ENCODE measurements at places on chromosomes 6 and 20.

DNA sequence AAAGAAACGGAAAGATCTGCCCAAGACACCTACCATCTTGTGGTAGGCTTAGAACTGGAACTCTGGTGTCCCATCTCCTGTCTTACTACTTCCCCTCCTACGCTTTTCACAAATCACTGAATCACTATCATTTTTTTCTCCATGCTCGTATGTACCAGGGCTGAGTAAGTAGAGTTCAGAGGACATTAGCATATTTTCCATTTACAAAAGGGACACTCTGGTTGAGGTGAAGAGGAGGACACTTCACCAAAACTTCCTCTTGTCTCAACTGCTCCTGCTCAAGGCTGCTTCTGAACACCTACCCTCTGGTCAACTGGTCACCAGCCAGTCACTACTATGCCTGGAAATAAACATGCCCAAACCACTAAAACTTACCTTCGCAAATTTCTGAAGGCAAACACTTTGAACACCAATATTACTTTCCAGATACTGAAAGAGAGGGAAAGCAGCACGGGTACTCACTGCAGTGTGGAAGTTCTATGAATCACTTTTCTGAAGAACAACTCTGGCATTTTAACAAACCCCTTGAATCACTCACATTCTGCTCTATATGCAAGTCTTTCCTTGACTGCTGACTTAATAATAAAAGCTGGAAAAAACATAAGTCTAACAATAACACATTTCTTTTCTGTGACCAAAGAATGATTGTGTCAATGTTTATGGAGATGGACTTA, 123.3 kb downstream of the INSM1 start:
- no peak for DNase-seq

DNA sequence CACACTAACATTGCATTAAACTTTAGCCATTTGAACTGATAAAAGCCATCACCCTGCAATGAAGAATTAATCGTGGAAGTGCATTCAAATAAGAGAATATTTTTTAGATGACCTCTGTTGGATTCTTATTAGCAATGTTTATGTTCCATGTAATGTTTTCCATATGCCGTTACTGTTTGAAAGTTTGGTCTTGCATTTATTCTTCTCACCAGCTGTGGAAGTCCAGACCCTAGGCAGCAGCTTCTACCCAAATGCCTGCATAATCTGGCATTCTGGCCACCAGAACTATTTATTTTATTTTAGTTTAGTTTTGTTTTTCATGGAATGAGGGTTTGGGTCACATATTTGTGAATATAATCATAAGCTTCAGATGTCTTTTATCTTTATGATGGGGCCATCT, 140.4 kb downstream of the SAMD5 start:
- DNase-seq: no peak

GRCh38 chr20:20465252-20465651, 97.3 kb downstream of the INSM1 start:
- no peak for DNase-seq

- DNase-seq: no peak
Measured at GRCh38 chr6:37878150-37878710, 58.7 kb downstream of the ZFAND3 start.

GRCh38 chr6:41367700-41368099, 32.3 kb downstream of the NCR2 start:
- DNase-seq: no peak

DNA sequence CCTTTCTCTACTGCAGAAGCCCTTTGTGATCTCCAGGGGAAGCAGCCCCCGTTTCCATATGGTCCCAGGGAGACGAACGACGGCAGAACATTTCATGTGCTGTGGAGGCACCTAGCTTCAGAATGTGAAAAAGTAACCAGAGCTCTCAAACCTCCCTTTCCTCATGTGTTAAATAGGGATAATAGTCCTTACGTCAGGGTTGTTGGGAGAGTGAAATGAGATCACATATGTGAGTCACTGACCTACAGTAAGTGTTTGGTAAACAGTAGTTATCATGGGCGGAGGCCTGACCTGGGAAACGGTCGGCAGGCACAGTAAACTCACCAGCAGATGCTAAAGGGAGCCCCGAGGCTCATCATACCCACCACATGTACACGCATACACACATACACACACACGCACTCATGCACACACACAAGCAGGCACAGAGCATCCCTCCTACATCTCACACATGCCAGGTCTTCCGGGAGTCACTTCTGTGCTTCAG, 89.7 kb downstream of the LY86 start:
- DNase-seq: no peak

GRCh38 chr20:62066339-62066982, 780 bp upstream of the TAF4 start:
- no peak for DNase-seq

DNA sequence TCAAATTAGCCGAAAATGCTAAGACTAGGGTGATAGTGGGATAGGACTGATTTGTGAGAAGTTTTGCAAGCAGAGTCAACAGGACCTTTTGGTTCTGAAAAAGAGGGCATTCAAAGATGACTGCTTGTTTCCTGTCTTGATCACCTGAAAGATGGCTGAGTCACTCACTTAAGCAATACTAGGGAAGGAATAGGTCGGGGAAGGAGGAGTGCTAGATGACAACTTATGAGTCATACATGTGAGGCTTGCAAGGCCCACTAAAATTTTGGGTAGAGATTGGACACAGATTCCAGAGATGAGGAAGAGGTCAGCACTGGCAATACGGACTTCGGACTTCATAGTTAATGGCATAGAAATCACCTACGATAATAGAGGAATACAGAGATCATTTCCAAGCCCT, 89.2 kb downstream of the FAM83B start:
- DNase-seq: no peak

- no peak for DNase-seq
Measured at GRCh38 chr6:4066029-4066755, 12.7 kb downstream of the FAM217A start.

- DNase-seq: no peak
Measured at GRCh38 chr20:12970372-12970821, 38.4 kb upstream of the SPTLC3 start.

DNA sequence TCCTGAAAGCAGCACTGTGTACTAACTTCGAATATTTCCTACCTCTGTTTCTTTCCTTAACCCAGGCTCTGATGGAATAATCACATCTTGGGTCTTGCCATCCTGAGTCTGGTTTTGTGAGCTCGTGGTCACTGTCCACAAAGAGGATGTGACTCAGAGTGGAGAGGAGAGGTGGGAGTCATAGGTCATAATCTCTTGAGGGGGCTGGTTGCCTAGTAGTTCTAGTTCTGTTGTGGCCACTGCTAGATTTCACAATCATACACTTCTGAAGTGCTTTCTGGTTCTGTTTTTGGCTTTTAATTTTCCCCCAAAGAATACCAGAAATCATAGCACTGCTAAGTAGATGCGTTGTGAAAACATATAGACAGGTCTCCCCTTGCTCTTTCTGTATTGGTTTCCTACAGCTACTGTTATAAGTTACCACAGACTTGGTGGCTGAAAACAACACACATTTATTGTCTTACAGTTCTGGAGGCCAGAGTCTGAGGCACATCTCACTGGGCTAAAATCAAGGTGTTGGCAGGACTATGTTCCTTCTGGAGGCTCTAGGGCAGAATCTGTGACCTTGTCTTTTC, 102.8 kb downstream of the NRSN1 start:
- DNase-seq: no peak

DNA sequence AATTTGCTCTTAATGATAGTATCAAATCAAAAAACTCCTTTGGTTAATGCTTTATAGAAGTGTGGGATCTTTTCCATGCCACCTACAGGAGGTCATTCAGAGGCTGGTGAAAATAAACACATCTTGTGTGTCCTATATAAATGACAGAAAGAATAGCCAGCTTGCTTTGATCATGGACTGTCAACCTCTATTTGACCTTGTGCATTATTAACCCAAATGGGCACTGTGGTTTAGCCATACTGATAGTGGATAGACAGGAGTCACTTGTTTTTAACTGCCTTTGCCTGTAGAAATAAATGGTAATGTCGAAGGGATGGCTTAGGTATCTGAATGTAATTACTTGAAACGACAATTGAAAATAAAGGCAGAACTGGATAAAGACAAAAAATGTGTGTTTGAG, 123.8 kb downstream of the CDKAL1 start:
- DNase-seq: no peak

GRCh38 chr6:46921731-46922130, at the start of gene ADGRF5:
Gene ADGRF5, minus strand, starts transcription at chr6:46921938. Its CDS starts 15,176 bp downstream, at chr6:46906762.
- no peak for DNase-seq

GRCh38 chr6:3235486-3235885, 8.0 kb upstream of the TUBB2B start:
- no peak for DNase-seq

- no peak for DNase-seq
Measured at GRCh38 chr20:52071136-52071535, 120.4 kb downstream of the ZFP64 start.

GRCh38 chr20:49397525-49397924, 84.9 kb downstream of the KCNB1 start:
- DNase-seq: no peak

- no peak for DNase-seq
Measured at GRCh38 chr6:107491760-107492660, 2.1 kb downstream of the SOBP start.

DNA sequence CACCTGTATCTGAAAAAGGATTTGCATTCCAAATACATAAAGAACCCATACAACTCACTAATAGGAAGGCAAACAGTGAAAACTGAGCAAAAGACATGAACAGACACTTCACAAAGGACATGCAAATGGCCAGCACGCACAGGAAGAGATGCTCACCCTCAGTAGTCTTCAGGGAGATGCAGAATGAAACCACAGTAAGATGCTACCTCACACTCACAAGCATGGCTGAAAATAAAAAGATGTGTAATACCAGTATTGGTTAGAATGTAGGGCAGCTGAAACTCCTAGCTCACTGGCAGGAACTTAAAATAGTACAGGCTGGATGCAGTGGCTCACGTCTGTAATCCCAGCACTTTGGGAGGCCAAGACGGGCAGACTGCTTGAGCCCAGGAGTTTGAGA, 64.6 kb downstream of the SNX5 start:
- DNase-seq: no peak

DNA sequence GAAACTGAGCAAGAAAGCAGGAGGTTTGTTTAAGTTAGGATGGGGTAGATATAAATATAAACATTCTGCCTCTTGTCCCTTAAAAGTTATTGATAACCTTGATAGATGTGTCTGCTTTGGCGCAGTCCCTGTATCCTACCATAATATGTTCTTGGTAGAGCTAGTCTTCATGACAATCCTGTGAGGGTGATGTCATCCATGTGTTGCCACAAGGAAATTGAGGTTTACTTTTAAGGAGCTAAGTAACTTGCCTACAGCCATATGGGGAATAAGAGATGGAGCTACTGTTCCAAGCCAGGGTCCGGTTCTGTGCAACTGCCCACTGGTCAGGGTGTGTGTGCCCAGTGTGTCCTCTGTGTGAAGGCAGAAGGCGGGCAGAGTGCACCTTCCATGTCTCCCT, 78.5 kb downstream of the SSR1 start:
- no peak for DNase-seq
